A673 (cell line): ENCODE measurements at places on chromosomes 7 and 10.
A peak's percentile ranks its signal among the peaks of the same experiment; 100 is the strongest.

GRCh38 chr7:117448655-117449054, 21.4 kb upstream of the ASZ1 start:
- no peak for DNase-seq

DNA sequence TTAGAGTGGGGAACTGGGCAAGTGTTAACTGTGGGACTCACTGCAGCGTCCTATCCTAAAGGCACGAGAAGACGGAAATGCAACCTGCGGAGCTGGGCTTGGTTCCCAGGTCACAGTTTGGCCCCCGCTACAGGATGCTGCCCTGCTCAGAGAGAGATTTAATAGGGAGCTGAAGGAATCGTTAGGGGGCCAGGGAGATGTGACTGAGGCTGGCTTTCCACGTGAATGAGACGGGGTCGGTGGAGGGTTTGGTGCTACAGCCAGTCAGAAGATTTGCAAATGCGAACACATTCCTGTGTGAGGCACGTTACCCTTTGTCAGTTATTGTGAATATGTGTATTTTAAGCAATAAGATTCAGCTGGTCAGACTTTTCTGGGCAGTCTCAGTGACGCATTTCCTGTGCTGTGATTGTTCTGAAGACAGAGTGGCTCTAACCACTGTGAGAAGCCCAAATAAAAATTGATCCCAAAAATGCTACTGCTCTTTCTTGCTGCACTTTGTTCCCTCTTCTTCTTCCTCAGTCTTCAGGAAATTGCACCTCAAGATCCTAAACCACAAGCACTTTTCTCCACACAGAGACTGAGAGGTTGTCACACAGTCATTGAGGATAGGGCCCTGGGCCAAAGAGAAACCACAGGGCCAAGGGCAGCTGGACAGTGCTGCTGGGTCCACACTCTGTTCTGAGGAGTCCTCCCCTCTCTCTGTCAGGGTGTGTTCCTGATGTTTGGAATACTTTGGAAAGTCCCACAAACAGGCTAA, 21.2 kb downstream of the CYP17A1 start:
- DNase-seq = no peak

DNA sequence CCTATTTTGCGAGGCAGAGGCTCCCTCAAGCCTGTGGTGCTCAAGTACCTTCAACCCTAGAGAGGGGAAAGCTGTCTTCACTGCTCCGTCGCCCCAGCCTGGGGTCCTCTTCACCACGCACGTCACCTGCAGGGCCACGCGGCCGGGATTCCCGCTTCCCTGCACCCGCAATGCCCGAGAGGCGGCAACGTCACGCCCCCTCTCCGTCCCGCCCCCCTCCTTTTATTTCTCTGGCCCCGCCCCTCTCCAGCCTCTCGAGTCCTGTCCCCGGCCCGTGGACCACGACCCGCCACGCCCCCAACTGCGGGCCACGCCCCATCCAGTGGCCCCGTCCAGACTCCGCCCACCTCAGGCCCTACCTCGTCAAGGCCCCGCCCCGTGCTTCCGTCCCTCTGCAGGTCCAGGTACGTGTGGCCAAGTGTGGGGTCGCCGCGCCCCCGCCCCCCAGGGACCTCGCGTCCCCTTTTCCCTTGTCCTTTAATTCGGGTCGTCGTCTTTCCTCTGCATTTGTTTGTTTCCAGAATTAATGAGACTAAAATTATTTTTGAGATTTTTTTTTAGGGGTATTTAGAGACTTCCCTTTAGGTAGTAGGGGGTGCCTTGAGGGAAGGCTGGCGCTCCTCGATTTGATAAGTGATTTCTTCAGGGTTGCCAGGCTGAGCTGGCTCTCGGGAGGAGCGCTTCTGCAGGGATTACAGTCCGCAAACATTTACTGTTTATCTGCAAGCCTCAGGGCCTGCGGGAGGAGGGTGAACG, 69.8 kb upstream of the BAIAP2L1 start:
- DNase-seq = peak; percentile 10

DNA sequence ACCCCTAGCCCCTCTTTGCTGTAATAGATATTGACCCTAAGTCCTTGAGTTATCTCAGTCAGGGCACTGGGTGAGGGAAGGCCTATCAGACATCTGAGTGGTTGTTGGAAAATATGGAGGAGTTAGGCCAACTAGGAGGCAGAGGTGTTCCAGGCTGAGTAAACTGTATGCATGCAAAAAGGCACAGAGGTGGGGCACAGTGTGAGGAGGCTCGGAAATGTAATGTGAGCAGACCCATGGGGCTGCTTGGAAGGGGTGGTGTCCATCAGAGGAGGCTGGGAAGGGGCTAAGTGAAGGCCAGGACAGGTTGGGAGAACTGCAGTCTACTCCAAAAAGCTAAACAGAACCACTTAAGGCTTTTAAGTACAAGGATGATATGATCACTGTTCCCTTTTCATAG, 323.2 kb upstream of the BMPER start:
- no peak for DNase-seq

DNA sequence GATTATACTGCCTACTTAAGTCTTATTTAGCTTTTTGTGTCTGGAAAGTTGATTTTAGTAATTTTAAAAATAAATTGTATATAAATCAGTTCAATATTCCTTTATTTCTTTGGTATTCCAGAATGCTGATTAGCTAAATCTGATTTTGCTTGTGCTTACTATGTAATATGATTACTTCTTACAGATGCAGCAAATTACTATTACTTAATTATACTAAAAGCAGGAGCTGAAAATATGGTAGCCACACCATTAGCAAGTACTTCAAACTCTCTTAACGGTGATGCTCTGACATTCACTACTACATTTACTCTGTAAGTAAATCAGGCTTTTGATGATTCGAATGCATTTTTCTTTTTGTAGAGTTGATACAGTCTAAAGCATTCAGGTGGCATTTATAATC, 34.0 kb downstream of the ANLN start:
- no peak for DNase-seq

- DNase-seq = no peak
Measured at GRCh38 chr10:24701447-24701846, 22.2 kb downstream of the ARHGAP21 start.

GRCh38 chr10:8104721-8105120, 50.2 kb downstream of the GATA3 start:
- DNase-seq = no peak

DNA sequence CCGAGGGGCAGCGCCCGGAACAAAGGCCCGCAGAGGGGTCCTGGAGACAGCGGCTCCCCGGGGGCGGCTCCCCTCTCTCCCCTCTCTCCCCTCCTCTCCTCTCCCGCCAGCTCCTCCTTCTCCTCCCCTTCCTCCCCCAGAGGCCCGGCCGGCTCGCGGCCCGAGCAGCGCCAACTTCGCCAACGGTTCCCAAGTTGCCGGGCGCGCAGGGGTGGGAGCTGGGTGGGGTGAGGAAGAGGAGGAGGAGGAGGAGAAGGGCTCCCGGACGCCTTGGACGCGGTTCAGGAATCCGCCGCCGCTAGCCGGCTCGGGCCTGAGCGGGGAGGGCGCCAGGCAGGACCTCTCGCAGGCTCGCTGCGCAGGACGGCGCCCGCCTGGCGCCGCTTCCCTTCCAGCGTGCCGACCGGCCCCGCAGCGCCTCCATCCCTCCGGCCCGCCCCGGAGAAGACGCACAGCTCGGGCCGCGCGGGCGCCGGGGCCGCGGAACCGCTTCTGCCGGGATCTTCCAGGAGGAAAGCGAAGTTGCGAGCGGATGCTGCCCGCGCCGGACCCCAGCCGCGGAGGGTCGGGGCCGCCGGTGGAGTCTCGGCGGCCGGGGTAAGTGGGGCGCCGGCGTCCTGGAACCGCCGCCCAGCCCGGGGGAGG, at the start of gene CHST3:
Gene CHST3, plus strand, starts transcription at position 298 of the 645 bp plus-strand sequence. CDS start 41,448 bp downstream, outside the sequence.
- DNase-seq = peak; percentile 55

- no peak for DNase-seq
Measured at GRCh38 chr10:113103131-113103840, 153.2 kb downstream of the TCF7L2 start.

GRCh38 chr7:107564553-107565298, 955 bp downstream of the DUS4L start:
- no peak for DNase-seq

DNA sequence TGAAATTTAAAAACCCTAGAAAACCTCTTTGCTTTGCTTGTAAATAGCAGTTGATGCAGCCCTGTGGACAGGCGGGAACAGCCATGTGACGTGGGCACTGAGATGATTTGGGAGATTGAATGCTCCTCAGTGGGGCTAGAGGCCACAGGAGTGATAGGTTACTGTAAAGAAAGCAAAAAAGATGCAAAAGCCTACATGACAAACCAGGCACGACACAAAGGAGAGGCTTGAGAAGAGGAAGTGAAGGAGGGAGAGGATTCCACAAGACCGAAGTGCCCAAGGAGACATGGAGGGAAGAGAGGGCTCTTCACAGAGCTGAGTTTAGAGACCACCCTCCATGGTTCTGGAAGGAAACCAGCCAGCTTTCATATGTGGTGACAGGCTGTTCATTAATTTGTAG, 25.7 kb downstream of the IKZF1 start:
- no peak for DNase-seq

DNA sequence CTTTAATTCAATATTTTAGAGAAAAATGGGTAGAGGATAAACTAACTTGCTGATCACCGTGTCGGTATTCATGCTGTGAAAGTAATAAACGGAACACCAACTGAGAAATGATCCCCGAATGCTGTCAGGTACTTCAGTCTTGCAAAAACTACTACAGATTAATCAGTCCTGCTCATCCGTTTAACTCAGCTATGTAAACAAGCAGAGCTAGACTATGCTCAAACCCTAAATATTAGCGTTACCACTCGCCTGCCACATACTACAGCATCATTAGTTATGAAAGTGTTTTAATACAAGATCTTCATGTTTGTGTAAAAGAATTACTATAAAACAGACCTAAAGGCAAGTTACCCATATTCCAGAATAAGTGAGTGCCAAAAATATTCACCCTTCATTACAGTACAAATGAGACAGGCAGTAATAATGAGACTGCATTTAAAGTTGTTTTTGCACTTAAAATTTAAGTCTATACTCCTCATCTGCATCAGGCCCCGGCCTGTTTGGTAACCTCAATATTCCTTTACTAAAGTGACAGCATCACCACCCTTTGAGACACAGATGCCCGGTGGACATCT, 952 bp downstream of the DNMBP start:
- DNase-seq = no peak

DNA sequence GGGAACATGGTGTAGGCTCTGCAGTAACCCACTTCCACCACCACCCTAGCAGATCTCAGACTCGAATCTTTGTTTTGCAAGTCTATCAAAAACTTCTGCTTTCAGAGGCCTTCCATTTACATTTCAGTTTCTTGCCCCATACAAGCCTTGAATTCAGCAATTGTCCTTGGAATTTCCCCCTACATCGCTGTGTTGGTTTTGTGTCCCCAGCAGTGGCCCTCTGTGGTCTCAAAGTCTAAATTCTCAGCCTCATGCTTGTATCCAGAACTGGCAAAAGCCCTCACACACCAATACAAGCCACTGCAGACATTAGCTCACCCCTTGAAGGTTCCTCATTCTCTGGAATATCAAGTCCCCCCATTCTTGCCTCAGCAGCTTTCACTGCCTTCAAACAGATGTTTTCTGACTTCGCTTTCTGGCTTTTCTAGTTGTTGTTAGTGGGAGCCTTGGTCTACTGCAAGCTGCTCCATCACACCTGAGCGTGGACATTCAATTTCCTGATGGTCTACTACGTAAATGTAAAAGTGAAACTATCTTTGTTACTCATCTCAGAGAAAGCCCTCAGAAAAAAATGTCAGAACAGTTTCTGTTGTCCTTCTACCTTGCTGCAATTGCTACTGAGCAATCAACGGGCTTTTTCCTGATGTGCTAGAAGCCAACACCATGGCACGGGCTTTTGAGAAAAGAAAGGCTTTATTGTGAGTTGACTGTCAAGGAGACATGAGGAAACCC, 1.8 kb upstream of the NUB1 start:
- no peak for DNase-seq

DNA sequence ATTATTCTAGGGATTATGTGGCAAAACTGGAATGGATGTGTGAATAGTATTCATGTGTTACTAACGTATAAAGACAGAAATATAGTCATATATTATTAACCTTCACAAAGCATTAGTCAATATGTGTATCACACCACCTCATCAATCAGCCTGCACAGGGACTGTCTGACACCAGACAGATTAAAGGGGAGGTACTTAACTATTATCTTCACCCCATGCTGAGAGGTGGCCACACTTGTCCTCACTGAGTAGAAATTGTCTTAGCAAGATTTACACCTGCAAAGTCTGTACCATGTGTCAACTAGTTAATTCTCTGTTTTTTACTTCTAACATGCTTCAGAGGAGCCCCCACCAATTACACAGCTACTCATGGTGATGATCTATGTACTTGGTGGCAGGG, 146.3 kb upstream of the LRGUK start:
- peak; percentile 9 for DNase-seq

GRCh38 chr7:157668884-157669767, 332.3 kb downstream of the DNAJB6 start:
- DNase-seq = no peak

- no peak for DNase-seq
Measured at GRCh38 chr7:73330772-73331171, 2.8 kb downstream of the FKBP6 start.
